ENCODE measurements at places on chromosomes 2 and 18. TPM values are rescaled to one million over a fixed set of nuclear protein-coding genes. Genes with fewer than 3 reads are reported as not detected.

Gene MCEE
- total RNA-seq = 6.1 TPM

Gene TSHZ1
- total RNA-seq = 1.3 TPM

- no peak for DNase-seq
Observed at GRCh38 chr2:88614497-88615157, 12.6 kb downstream of the EIF2AK3 start.

- peak; percentile 41 for DNase-seq
Observed at GRCh38 chr2:210363261-210363660, 48.3 kb upstream of the MYL1 start.

- DNase-seq = no peak
Observed at GRCh38 chr2:107428781-107429180, 397.9 kb upstream of the RGPD4 start.

DNA sequence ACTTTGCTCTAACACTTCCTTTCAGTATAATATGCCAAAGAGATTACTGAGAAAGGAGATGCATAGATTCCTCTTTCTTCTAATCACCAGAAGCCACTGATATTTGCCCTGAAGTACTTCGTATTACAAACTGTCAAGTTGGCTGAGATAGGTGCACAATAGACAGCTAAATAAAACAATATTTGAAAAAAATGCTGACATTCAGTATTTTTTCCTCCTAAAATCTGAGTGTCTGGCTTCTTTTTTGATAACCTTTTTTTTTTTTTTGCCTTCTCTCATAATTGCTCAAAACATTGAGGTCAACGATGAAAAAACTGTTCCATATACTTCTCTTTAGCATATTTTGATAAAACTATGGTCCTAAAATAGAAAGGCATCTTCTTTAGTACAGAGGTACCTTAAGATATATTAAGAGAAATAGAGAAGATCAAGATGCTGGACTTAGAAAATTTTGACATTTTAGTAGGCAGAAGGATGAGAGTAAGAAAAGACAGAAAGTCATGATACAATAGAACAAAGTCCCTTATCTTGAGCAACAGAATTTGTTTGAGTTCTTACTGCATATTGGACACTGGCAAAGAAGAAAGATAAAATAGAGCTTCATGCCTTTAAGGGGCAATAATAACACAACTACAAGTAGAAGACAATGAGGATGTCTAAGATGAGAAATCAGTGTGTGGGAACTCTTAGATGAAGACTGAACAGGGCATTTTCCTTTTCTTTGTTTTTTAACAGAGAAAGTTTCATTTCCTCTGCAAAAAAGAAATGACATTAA is 220.7 kb downstream of the PTH2R start:
- DNase-seq = no peak

Gene SCN1A
- not detected for total RNA-seq

GRCh38 chr2:127590386-127591190 is 55.1 kb downstream of the MYO7B start:
- no peak for DNase-seq

- DNase-seq = no peak
Observed at GRCh38 chr18:46812311-46812710, 55.5 kb upstream of the ST8SIA5 start.

- DNase-seq = no peak
Observed at GRCh38 chr2:72689579-72690195, 136.1 kb downstream of the EXOC6B start.

GRCh38 chr18:76572518-76573247 is 77.6 kb upstream of the ZNF516 start:
- no peak for DNase-seq

DNA sequence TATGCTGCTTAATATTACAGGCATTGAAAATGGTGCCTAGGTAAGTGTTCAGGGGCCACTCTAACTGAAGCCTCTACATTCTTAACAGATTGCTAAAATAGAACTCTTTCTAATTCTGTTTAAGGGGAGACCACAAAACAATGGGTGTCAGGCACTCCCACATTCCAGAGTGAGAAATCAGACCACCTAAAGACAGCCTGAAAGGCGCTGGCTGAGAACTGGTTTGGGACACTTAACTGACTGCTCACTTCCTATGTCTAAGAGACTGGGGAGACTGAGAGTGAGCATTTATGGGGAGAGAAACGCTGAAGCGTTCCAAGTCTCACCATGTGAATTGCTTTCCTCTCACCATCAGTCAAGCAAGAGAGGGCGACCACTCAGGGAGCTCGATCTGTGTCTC is 108.8 kb upstream of the ITGB6 start:
- peak; percentile 92 for DNase-seq

DNA sequence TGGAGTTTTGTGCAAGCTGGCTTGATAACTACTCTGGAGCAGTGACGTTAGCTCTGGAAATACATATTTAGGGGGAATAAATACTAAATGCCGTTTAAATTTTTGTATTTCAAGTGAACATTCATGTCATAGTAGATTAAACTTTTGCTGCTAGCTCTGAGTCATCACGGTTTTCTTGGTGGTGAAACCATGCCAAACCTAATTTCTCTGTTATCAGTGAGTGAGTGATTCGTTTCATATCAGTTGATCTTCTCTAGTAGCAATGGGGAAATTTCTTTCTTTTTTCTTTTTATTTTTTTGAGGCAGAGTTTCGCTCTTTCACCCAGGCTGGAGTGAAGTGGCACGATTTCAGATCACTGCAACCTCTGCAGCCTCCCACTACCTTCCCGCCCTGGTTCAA is 211.1 kb downstream of the PTPRM start:
- DNase-seq = no peak

Gene ERFE
- 4.2 TPM for total RNA-seq

- no peak for DNase-seq
Observed at GRCh38 chr2:224198436-224198835, 159.3 kb upstream of the SERPINE2 start.

Data from bronchial epithelial cell (primary cell).